Mesothelial cell of epicardium (in vitro differentiated cells): ENCODE measurements at places on chromosomes 7 and 10. TPM values are rescaled to one million over a fixed set of nuclear protein-coding genes. Genes with fewer than 3 reads are reported as not detected.

DNA sequence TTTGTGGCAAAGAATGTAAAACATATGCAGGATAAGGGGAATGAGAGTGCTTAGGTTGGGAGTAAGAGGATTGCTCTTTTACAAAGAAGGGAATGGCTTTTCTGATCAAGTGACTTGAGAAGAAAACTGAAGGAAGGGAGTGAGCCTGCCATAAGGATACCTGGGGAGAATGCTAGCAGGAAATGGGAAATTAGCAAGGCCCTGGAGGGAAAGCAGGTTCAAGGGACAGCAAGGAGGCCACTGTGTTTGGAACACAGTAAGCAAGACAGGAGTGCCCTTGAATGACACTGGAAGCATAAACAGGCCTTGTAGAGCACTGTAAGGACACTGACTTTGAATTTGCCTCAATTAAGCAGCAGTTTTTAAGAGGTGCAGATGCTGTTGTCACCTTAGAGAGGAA lies 1069.9 kb downstream of the DNAJB9 start:
- no peaks in the 10 kb centered on the region for H3K36me3 ChIP-seq
- no peak for DNase-seq
- H3K4me1 ChIP-seq, result peaks cover 2% of the 10 kb centered on the region
- no peaks in the 10 kb centered on the region for H3K27me3 ChIP-seq
- no peak overlapping the region for H3K4me3 ChIP-seq

DNA sequence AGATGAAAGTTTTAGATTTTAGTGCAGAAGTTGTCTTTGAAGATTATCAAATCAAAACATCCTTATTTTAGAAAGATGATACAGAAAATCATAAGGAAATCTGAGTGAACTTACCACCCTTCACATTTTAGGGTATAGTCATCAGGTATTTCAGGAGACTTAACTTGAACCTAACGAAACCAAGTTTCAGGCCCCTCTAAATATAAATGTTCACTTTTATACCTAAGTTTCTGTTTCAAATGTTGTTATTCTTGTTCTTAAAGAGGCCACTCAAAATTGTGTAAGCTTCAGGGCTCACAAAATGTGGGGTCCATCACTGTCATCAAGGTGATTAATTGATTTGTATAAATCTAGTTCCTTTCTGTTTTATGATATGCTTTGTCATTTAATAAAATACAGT lies 216.2 kb downstream of the KIAA1217 start:
- DNase-seq, result no peak
- H3K4me1 ChIP-seq, result no peaks in the 10 kb centered on the region
- peaks cover 32% of the 10 kb centered on the region for H3K36me3 ChIP-seq
- peak overlapping the region; percentile 21 for H3K27ac ChIP-seq

- DNase-seq, result no peak
- H3K27me3 ChIP-seq, result peaks cover 89% of the 10 kb centered on the region
- H3K27ac ChIP-seq, result no peak overlapping the region
- H3K4me3 ChIP-seq, result peak overlapping the region; percentile 21
- H3K4me1 ChIP-seq, result peaks cover 5% of the 10 kb centered on the region
These were observed 55.4 kb downstream of the MICALL2 start for GRCh38 chr7:1403638-1404459.

- no peaks in the 10 kb centered on the region for H3K36me3 ChIP-seq
- H3K4me1 ChIP-seq, result no peaks in the 10 kb centered on the region
These were observed 19.1 kb upstream of the OGDHL start for GRCh38 chr10:49781247-49781646.

DNA sequence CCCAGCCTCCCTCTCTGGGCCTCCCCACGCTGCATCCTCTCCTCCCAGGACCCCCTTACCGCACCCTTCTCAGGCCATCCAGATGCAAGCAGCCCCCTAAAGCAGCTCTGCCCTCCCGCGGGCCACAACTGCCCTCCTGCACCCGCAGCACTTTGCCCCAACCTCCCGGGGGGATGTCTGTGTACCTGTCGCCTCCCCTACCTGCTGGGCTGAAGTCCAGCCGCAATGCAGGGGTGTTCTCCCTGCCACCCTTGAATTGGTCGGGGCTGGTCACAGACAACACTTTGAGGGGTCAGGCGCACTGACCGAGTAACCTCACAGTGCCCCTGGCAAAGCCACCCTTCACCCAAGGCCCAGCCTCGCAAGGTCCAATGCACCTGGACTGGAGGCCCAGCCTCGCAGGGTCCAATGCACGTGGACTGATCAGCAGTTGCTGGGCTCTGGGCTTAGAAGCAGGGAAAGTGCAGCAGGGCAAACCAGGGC lies 8.3 kb upstream of the CALML5 start:
- H3K27ac ChIP-seq, result no peak overlapping the region
- H3K36me3 ChIP-seq, result no peaks in the 10 kb centered on the region
- H3K4me3 ChIP-seq, result no peak overlapping the region
- no peak for DNase-seq
- H3K4me1 ChIP-seq, result peaks cover 60% of the 10 kb centered on the region

- peaks cover 5% of the 10 kb centered on the region for H3K4me1 ChIP-seq
- H3K27ac ChIP-seq, result no peak overlapping the region
These were observed 17.9 kb upstream of the HIBADH start for GRCh38 chr7:27680610-27681009.

ABCA13 gene
- total RNA-seq, result 0.24 to 0.29 TPM (median 0.25 TPM) in 3 replicates

ADRA2A gene
- total RNA-seq, result 4.7 to 5.2 TPM (median 4.9 TPM) in 3 replicates
